ENCODE measurements at places on chromosomes 6 and 20. TPM values are rescaled to one million over a fixed set of nuclear protein-coding genes. Genes with fewer than 3 reads are reported as not detected.
A peak's percentile ranks its signal among the peaks of the same experiment; 100 is the strongest.

Gene POLH
- total RNA-seq: 7.9 TPM

Gene TM9SF4
- 27.0 TPM for total RNA-seq

Gene C20orf204
- 0.55 TPM for total RNA-seq

Gene REM1
- total RNA-seq: 1.5 TPM

Gene FAM50B
- total RNA-seq: 23.2 TPM

Gene IL20RA
- 10.1 TPM for total RNA-seq

Gene SPDEF
- total RNA-seq: 0.11 TPM

DNA sequence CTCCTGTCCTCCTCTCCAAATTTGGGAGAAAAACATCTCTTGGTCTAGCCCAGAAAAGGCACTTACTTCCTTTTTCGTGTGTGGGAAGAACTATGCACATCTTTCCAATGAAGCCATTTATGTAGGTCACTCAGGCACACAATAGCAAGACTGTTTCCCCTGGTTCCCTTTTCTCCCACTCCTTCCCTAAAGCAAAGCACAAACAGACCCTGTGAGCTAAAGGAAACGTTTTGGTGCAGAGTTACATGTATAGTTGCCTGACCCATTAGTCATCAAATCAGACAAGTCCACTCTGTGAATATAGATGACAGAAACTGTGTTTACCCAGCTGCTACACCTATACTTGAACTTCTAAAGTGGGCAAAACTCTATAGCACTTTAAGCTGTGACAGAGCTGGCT, 474.6 kb downstream of the COL12A1 start:
- H3K27me3 ChIP-seq: no peaks in the 10 kb centered on the region
- H3K4me3 ChIP-seq: no peak overlapping the region
- no peak for DNase-seq

GRCh38 chr6:85431271-85431670, 18.6 kb upstream of the NT5E start:
- H3K36me3 ChIP-seq: no peaks in the 10 kb centered on the region
- H3K4me3 ChIP-seq: no peak overlapping the region
- no peak overlapping the region for H3K27ac ChIP-seq
- no peaks in the 10 kb centered on the region for H3K4me1 ChIP-seq
- no peak for DNase-seq
- no peaks in the 10 kb centered on the region for H3K27me3 ChIP-seq

DNA sequence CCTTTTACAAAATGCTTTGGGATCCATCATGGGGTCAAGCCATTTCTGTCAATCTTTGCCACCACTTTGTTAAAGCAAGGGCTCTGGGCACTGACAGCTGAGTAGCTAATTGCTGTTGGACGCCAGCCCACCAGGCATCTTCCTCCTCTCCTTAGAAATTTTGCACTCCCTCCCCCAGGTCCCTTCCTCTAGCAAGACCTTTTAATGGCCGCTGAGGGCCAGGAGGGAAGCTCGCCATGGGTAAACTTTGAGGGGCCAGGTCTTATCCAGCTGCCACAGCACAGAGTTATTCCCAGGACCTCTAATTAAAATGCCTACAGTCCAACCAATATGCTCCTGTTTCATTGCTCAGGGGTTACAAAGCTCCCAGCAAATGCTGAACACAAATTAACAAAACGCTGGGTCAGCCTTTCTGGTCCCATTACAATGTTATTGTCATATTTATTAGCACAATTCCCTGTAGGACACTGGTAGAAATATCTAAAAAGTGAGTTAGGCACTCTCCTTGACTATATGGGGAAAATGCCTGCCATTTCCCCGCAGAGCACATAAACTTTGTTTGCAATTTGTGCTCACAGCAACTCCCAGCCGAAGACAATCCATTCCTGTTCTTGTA, 16.8 kb downstream of the SCML4 start:
- H3K4me1 ChIP-seq: no peaks in the 10 kb centered on the region
- DNase-seq: no peak
- H3K4me3 ChIP-seq: no peak overlapping the region
- no peaks in the 10 kb centered on the region for H3K36me3 ChIP-seq
- peaks cover 22% of the 10 kb centered on the region for H3K27me3 ChIP-seq
- H3K27ac ChIP-seq: no peak overlapping the region

- H3K4me1 ChIP-seq: peaks cover 12% of the 10 kb centered on the region
- no peak for DNase-seq
- no peaks in the 10 kb centered on the region for H3K27me3 ChIP-seq
- no peaks in the 10 kb centered on the region for H3K36me3 ChIP-seq
These were observed 267.9 kb upstream of the PLN start for GRCh38 chr6:118280210-118280609.

GRCh38 chr20:41180599-41181333, 43.4 kb downstream of the PLCG1 start:
- H3K4me3 ChIP-seq: no peak overlapping the region
- H3K27me3 ChIP-seq: no peaks in the 10 kb centered on the region
- peak overlapping the region; percentile 89 for H3K27ac ChIP-seq

GRCh38 chr6:1143655-1144054, 168.2 kb upstream of the FOXQ1 start:
- H3K4me1 ChIP-seq: no peaks in the 10 kb centered on the region
- H3K4me3 ChIP-seq: no peak overlapping the region
- H3K36me3 ChIP-seq: no peaks in the 10 kb centered on the region

- peaks cover 87% of the 10 kb centered on the region for H3K27me3 ChIP-seq
- no peak overlapping the region for H3K27ac ChIP-seq
- no peaks in the 10 kb centered on the region for H3K36me3 ChIP-seq
- no peaks in the 10 kb centered on the region for H3K4me1 ChIP-seq
- H3K4me3 ChIP-seq: no peak overlapping the region
These were observed 268.5 kb downstream of the TAF4 start for GRCh38 chr20:61797200-61797599.

DNA sequence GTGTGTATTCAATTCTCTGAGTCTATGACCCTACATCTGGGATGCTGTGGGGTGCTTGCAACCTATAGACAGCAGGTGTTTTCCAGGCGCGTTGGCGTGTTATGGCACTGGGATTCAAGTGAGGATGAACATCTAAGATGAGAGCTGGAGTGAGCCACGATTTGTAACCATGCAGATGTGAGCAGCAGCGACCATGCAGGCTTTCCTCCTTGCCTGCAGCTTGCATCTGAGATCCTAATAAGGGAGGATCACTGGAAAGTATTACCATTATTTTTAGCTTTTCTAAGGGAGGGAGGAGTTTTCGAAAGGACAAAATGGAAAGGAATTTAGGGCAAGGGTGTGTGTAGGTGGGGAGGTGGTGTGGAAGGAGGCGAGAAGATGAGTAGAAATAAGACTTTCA, 216.7 kb downstream of the ATXN1 start:
- DNase-seq: no peak

- H3K4me1 ChIP-seq: no peaks in the 10 kb centered on the region
- no peak overlapping the region for H3K27ac ChIP-seq
- no peaks in the 10 kb centered on the region for H3K36me3 ChIP-seq
- H3K27me3 ChIP-seq: peaks cover 92% of the 10 kb centered on the region
These were observed 86.2 kb downstream of the ANKRD60 start for GRCh38 chr20:58141971-58142842.

- H3K27me3 ChIP-seq: no peaks in the 10 kb centered on the region
- peaks cover 3% of the 10 kb centered on the region for H3K36me3 ChIP-seq
- peaks cover 94% of the 10 kb centered on the region for H3K4me1 ChIP-seq
- DNase-seq: no peak
These were observed 33.3 kb downstream of the JPH2 start for GRCh38 chr20:44153636-44154043.

DNA sequence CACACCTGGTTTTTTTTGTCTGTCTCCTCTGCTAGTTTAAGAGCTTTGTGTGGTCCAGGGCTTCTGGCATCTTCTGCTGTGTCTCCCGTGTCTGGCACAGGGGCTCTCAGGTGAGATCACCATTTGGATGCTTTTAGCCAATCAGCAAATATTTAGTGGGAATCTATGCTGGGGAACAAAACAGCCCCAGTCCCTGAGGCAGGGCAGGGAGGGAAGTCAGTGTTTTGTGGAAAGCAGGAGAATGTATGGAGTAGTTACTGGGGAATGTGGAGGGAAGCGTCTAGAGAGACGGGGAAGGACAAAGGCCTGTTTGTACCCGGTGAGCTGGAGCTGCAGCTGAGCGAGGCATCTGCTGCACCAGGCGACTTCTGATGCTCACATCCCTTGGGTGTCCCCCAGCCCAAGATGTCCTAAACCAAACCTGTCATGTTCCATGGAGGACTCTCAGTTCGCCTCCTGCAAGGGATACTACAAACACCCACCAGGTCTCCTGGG, 49.3 kb upstream of the NNAT start:
- H3K36me3 ChIP-seq: no peaks in the 10 kb centered on the region
- no peaks in the 10 kb centered on the region for H3K27me3 ChIP-seq
- no peaks in the 10 kb centered on the region for H3K4me1 ChIP-seq
- no peak overlapping the region for H3K4me3 ChIP-seq

GRCh38 chr6:168765752-168766151, 324.8 kb downstream of the SMOC2 start:
- H3K27me3 ChIP-seq: no peaks in the 10 kb centered on the region
- H3K27ac ChIP-seq: no peak overlapping the region
- H3K36me3 ChIP-seq: no peaks in the 10 kb centered on the region
- H3K4me3 ChIP-seq: no peak overlapping the region
- DNase-seq: no peak

- no peak for DNase-seq
- peaks cover 68% of the 10 kb centered on the region for H3K4me1 ChIP-seq
- H3K36me3 ChIP-seq: peaks cover 4% of the 10 kb centered on the region
- H3K4me3 ChIP-seq: no peak overlapping the region
- no peaks in the 10 kb centered on the region for H3K27me3 ChIP-seq
These were observed 24.4 kb downstream of the ARMC2 start for GRCh38 chr6:108872575-108872974.

GRCh38 chr6:20024316-20024673, 187.1 kb downstream of the ID4 start:
- no peak overlapping the region for H3K4me3 ChIP-seq
- H3K36me3 ChIP-seq: no peaks in the 10 kb centered on the region
- no peak for DNase-seq
- H3K27ac ChIP-seq: no peak overlapping the region
- no peaks in the 10 kb centered on the region for H3K27me3 ChIP-seq

GRCh38 chr6:41680182-41680965, 42.1 kb downstream of the MDFI start:
- H3K4me3 ChIP-seq: no peak overlapping the region
- no peak overlapping the region for H3K27ac ChIP-seq
- H3K36me3 ChIP-seq: peaks cover 13% of the 10 kb centered on the region
- DNase-seq: no peak

DNA sequence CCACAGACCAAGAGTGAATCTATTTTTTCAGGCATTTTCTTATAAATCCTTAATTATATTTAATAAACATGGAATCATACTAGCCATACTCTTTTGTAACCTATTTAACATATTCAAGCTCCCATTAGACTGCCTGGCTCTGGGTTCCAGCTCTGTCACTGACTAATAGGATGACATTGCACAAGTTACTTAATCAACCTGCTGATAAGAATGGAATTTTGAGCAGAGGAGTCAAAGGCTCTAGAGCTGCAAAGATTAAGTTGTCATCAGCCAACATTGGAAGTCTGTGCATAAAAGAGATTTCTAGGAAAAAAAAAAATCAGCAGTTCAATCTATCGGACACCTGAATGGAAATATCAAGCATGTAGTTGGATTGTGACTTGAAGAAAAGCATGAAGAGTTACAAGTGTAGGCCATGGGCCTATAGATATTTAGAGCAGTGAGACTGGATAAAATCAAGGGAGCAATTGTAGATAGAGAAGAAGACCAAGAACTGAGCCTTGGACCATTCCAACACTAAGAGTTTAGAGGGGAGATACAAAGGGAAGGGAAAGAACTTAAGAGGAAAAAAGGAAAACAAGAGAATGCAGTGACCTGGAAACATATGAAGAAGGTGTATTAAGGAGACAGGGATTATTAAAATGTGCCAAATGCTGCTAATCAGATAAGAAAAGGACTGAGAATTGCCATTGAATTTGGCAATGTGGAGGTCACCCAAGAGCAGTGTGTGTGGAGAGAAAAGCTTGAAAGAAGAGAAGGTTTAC, 11.0 kb upstream of the HINT3 start:
- no peak for DNase-seq
- no peak overlapping the region for H3K4me3 ChIP-seq
- H3K27me3 ChIP-seq: no peaks in the 10 kb centered on the region
- peak overlapping the region; percentile 65 for H3K27ac ChIP-seq

DNA sequence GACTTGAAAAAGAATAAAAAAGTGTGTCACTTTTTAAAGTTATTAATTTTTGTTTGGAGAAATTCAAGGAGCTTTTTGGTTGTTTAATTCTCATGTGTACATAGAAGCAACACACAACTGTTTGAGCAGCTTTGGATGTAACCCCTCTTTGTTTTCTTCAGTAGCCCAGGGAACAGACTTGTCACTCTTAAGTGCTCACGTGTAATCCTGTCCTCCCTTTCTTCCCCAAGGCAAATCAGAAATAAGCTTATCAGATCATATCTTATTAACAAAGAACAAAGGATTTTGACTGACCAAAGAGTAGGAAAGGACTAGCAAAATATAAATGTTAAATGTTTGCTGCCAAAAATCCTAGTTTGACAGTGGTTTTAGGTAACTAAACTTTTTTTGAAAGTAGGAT, 7.3 kb upstream of the FLRT3 start:
- H3K36me3 ChIP-seq: no peaks in the 10 kb centered on the region
- H3K4me3 ChIP-seq: no peak overlapping the region
- no peaks in the 10 kb centered on the region for H3K4me1 ChIP-seq
- H3K27ac ChIP-seq: no peak overlapping the region
- no peaks in the 10 kb centered on the region for H3K27me3 ChIP-seq
- DNase-seq: no peak

- no peaks in the 10 kb centered on the region for H3K27me3 ChIP-seq
- no peaks in the 10 kb centered on the region for H3K4me1 ChIP-seq
- H3K27ac ChIP-seq: no peak overlapping the region
- peaks cover 6% of the 10 kb centered on the region for H3K36me3 ChIP-seq
These were observed 79.5 kb upstream of the PBOV1 start for GRCh38 chr6:138297761-138298298.

- no peaks in the 10 kb centered on the region for H3K27me3 ChIP-seq
- no peak for DNase-seq
- H3K27ac ChIP-seq: no peak overlapping the region
- peaks cover 26% of the 10 kb centered on the region for H3K4me1 ChIP-seq
- H3K36me3 ChIP-seq: no peaks in the 10 kb centered on the region
These were observed 94.7 kb downstream of the ANKRD6 start for GRCh38 chr6:89527634-89528033.

DNA sequence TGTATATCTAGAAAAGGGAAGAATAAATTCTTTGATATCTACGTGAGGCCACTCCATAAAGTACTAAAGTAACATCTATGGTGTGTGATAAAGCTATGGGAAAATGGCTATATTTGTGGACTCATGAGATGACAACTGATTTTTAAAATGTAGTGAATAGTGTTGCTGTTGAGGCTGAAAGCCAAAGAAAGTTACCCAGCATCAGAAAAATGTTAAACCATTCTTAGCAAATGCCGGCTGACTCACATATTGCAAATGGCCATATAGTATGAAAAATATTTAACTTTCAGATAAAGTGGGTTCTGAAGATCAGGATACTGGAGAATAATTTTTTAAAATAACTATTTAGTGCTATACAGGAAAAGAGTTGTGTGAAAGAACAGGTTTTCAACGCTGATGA, 129.9 kb upstream of the GRIK2 start:
- DNase-seq: no peak
- H3K4me1 ChIP-seq: no peaks in the 10 kb centered on the region
- no peak overlapping the region for H3K4me3 ChIP-seq

All from left ventricle myocardium inferior (tissue), 1 donor.